Left cardiac atrium (tissue), 4 donors: ENCODE measurements at places on chromosomes 2 and 18. TPM values are rescaled to one million over a fixed set of nuclear protein-coding genes. Genes with fewer than 3 reads are reported as not detected.

C2orf80 gene
- total RNA-seq: not detected

DNA sequence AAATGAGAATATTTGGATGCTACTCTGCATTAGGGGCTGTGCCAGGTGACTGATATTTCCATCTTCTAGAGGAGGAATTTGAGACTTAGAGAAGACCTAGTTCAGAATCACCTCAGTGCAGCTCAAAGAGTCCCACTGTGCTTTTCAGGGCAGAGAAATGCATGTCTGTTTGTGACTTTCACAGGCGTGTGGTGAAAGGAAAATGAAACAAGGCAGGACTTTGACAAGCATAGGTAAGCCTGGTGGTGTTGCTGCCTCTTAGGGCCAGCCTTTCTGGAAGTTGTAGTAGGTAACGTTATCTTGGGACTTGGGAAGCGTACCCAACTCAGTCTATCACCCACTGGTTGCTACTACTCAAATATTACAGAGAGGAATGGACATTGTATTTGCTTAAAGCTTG is 2.6 kb downstream of the GPR39 start:
- no peak for DNase-seq

MC4R gene
- not detected for total RNA-seq

PLEKHH2 gene
- total RNA-seq: 5.8 TPM

GRCh38 chr2:66692521-66693054 is 257.7 kb downstream of the MEIS1 start:
- no peak for DNase-seq

DNA sequence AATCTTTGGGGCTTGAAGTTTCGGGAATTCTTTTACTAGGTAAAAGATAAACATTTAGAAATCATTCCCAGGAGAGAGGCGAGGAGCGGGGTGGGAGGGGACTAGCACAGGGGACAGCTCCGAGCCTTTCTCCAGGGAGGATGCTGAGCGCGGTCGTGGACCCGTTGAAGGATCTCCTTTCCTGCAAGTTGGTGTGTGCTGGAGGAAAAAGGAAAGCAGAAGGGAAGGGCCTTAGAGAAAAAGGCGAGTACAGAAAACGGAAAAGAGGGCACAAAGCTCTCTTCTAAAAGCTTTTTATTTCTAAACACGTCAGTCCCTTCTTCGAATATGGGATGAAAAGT is 640 bp downstream of the SLC39A6 start:
- DNase-seq: no peak

GRCh38 chr2:99421469-99421868 is 68.3 kb downstream of the REV1 start:
- no peak for DNase-seq

DNA sequence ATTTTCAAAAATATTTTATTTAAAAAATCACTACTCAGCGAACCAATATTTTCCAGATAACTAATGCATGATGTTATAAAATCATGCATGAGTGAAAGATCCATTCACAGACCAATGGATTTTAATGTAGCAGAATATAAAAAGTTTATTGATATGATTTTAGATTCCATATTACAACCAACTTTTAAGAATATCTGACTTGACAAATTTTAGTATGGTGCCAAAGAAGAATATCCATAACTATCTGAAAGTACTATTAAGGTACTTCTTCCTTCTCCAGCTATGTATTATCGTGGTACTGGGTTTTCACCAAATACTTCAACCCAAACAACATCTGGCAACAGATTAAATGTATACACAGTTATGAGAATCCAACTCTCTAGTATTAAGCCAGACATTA is 99.9 kb upstream of the NOSTRIN start:
- DNase-seq: no peak

CGREF1 gene
- 5.6 TPM for total RNA-seq

DNA sequence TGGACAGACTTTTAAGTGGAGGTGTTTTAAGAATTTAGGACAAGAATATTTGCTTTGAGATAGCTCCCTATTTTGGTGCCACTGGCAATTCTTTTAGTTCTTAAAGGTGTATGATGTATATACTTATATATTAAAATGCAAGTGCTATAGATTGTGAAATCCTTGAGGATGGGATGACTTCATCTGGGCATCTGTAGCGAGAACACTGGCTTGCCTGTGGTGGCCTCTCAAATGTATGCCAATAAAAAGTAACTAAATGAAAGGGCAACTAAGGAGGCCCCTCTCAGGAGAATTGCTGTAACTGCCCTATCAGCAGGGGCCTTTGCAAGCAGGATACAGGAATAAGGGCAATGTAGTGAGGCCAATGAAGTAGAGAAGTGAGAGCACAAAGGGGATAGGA is 2.6 kb upstream of the THUMPD2 start:
- no peak for DNase-seq

GRCh38 chr2:104975371-104975770 is 62.5 kb upstream of the MRPS9 start:
- DNase-seq: no peak

RAD51AP2 gene
- 0.18 TPM for total RNA-seq

DNA sequence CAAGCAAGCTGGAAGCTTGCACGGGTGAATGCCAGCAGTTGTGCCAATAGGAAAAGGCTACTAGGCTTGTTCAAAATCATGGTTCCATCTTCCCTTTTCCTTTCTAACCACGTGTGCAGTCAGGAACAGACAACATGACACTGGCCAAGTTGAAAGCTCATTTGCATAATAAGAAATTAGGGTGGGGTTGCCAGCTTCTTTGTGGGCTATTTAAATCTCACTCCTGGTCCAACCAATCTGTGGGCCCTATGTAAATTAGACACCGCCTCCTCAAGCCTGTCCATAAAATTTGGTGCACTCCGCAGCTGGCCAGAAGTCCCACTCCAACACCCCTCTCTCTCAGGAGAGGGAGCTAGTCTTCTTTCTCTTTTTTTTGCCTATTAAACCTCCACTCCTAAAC is 1948.4 kb upstream of the PIK3C3 start:
- DNase-seq: no peak

DNA sequence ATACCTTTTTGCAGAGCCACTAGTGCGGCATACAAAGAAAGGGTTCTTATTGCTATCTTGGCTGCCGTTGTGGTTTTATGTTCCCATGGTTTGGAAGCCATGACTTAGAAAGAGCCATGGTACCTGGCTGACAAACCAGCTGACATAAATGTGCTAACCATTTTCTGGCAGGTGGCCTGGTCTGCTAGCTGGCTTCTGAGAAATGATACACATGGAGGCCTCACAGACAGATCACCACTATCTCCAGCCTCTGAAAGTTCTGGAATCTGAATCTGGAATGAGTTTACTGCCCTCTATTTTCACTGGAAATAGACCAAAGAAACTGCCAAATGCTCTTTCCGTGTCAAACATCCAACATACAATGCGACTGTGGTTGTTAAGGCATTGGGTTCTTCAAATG is 123.7 kb downstream of the QPCT start:
- peak; percentile 33 for DNase-seq

GRCh38 chr2:2547451-2547850 is 216.4 kb upstream of the MYT1L start:
- DNase-seq: no peak

GRCh38 chr2:191167766-191168165 is 17.0 kb upstream of the STAT4 start:
- DNase-seq: no peak

- no peak for DNase-seq
These were observed 41.5 kb upstream of the MC4R start for GRCh38 chr18:60413944-60414547.
